ENCODE measurements at places on chromosomes 5 and 9.

DNA sequence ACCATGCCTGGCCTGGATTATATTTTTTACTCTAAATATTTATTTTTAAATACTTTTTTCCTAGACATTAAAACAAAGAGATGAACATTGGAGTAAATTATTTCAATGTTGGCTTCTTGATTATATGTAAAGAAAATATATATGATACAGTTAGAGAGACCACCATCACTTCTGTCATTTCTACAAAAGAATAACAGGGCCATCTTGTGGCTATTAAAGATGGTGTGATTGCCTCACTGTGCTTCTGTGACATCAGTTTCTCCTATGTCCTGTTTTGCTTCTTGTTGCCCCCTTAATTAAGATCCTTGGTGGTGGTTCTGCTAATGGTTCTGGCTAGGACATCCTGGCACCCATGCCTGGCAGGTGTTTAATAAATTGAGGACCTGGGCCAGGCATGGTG, 32.9 kb downstream of the NDFIP1 start:
- DNase-seq = no peak

- DNase-seq = no peak
Observed at GRCh38 chr9:134811673-134812342, 68.8 kb upstream of the FCN2 start.

- DNase-seq = no peak
Observed at GRCh38 chr9:4105183-4105582, 194.7 kb downstream of the GLIS3 start.

GRCh38 chr5:8827696-8828095, 718.2 kb downstream of the SEMA5A start:
- no peak for DNase-seq

GRCh38 chr9:86653466-86653865, 293.8 kb downstream of the GAS1 start:
- DNase-seq = no peak

DNA sequence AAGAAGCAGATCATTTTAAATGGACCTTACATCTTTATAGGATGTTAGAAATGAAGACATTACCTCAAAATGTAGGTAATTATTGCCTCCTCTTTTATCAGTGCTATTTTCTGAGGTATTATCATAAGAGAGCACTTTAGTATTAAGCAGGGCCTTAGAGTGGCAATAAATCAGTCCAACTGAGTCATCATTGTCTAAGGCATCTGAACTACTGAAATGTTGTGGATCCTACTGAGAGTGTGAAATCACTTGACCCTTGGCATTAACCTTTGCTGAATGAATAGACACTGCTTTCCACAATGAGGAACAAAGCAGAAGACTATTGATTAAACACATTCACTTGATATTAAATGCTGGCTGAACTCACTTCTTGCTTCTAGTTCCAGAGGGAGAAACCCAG, 224.6 kb upstream of the ARRDC3 start:
- DNase-seq = no peak

DNA sequence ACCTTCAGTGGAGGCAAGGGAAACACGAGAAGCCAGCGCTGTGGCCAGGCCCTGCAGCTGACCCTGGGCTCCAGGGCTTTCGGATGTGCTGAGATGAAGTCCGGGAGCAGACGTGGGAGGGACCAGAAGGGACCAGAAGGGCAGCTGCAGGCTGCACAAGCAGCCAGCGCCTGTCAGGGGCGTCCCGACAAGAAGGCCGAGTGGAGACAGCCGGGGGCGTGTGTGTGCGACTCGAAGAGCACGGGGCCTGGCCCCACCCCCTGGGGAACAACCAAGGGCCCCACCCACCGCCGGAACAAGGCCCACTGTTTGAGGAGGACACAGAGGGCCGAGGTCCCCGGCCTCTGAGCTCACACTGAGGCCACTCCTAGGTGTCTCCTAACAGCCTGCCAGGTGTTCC, 31.4 kb downstream of the SLC12A7 start:
- no peak for DNase-seq

GRCh38 chr5:125558466-125558865, 812.0 kb upstream of the ZNF608 start:
- DNase-seq = no peak

- no peak for DNase-seq
Observed at GRCh38 chr5:53543401-53543800, 17.0 kb upstream of the NDUFS4 start.

DNA sequence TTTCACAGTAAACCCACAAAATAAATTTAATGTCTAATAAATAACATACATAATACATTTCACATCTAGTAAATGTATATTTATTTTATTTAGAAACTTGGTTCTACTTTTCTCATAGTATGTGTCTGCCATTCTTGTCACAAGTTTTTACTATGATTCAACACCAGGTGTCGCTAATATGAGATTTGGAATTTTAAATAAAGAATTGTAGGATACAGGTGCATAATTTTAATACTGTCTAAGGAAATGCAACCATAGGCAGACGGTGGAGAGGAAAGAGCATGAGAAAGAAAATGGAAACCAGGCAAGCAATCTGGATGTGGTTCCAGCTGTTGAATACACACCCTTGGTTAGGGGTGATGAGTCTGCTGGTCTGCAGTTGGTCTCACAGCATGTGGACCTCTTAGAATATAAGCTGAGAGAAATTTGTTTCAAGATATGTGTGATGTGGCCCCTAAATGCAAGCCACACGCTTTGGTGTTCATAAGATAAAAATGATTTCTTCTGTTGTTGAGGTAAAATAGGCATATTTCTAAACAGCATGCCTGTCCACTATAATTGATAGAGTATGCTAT, 114.7 kb upstream of the TXNDC8 start:
- DNase-seq = no peak

- DNase-seq = no peak
Observed at GRCh38 chr5:177087398-177088005, 787 bp downstream of the FGFR4 start.

DNA sequence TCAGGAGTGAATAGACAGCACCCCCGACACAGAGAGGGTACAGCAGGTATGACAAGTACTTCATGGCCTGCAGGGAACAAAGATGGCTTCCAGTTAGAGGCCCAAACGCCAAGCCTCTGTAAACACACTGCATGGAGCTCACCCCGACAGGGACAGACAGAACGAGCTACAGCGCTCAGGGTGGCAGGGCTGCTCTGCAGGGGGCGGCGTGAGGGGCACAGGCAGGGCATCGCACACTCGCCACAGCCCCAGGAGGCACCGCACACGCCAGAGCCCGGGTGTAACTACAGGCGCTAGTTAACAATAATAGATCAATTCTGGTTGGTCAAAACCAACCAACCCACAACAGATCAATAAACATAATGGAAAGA, 21.1 kb downstream of the CLPTM1L start:
- no peak for DNase-seq

DNA sequence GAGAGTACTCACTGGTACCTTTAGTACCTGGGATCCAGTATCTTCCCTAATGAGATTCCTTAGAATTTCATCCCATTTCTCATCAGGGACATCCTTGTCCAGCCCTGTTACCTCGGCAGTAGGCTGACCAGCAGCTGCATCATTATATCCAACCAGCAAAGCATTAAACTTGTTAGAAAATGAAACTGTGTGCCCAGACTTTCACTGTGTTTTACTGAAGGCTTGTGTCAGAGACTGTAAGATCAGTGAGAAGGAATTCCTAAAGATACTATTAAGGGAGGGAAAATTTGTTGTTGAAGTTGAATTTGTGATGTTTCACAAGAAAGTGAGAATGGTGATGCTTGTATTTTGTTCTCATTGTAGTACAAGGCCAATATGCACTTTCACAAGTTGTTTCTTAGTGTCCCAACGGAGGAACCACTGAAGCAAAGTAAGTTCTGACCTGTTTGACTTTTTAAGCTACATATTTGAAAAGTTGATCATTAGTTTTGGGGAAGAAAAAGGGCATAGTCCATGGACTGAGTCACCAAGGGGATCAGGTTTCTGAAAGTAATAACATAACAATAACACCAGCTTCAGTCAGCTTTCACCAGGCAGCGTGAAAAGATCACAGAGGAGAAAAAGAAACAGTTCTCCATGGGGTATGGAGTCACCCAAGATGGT, 48.8 kb downstream of the GRAMD2B start:
- DNase-seq = no peak

DNA sequence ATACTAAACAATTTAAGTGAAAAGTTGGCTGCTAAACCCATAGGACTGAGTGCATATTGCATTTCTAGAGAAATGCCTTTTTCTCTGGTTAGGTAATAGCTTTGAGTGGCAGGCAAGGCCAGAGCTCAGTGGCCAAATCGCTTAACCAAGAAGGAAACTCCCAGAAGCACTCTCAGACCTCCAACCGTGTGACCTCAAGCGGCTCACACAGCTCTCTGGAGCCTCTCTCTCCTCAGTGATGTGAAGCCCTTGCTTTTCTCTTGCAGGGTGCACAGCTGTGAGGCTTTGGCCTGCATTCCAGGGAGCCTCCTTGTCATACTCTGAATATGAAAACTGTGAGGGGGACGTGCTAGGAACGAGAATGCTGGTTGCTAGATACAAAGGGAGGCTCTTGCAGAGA, 106.7 kb downstream of the INSYN2B start:
- DNase-seq = no peak

DNA sequence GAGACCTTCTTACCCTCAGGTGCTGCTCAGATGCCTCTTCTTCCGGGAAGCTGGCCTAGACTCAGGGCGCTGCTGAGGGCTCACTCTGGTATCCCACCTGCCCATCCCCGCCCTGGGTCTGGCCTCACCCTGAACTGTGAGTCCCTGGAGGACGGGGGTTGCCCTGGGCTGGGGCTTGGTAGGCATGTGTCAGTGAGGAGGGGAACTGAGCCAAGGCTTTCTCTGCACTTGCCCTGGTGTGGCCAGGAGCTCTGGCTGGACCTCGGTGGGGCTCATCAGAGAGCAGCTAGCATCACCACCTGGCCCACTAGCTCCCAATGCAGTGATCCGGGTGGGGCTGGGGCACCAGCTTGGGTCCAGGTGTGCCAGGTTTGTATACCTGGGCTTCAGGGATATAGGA, 15.6 kb downstream of the PLEKHG4B start:
- DNase-seq = no peak

DNA sequence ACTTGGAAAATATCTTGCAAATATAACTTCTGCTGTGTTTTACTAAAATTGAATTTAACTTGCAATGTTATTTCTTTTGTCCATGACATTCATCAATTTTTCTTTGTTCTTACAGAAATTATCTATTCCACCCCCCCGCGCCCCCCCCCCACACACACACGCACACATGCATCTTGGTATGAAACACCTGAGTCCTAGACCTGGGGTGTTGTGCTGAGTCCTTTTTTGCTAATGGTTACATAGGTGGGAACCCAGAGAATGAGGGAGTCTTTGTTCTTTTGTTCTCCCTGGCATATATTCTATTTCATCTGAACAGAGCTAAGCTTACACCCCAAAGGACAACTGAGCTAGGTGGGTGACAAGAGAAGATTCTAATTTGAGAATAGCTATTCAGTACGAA, 308.9 kb downstream of the CWC27 start:
- DNase-seq = no peak

DNA sequence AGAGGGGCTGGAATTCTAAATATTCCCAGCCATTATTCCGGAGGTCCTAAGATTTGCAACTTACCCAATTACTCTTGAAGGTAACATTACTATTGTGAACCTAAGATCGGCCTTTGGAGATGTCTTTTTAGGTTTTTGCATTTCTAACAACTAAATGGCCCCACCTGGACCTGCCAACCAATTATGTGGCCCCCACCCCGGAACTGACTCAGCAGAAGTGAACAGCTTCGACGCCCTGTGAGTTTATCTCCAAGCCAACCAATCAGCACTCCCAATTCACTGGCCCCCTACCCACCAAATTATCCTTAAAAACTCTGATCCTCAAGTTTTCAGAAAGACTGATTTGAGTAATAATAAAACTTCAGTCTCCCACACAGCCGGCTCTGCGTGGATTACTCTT, 62.9 kb downstream of the NEURL1B start:
- no peak for DNase-seq

DNA sequence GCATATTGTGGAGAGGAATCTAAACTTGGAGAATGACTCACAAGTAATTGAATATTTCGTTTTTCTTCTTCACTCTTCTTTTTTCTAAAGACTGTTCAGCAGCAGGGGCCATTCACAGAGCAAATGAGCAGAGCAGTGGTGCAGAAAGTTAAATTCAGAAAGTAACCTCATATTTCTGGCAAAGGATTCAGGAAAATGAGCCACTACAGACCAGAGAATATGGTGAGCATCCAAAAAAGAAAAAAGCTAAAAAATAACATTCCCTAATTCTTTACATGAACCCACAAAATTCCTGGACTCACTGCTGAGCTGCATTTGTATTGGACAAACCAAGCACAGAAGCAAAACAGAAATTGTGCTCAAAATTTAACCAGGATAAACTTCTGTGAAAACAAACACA, 1486.8 kb upstream of the C9orf72 start:
- no peak for DNase-seq

DNA sequence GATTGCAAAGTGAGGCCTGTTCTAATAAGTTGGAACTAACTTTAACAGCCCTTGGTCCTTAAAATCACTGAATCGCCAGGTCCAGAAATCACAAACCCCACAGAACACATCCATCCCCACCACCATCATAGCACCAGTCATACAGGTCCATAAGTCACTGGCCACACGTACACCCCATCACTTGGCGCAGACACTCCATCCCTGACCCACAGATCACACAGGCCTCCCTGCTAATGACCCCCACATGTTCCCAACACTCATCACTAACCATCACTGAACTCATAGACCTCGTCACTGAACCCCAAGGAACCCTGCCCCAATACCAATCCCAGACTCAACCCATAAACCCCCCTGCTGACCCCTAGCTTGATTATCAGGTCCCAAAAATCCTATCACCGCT, 41.2 kb upstream of the ZNF300 start:
- no peak for DNase-seq

- no peak for DNase-seq
Observed at GRCh38 chr5:31811210-31811609, 172.3 kb downstream of the PDZD2 start.

GRCh38 chr5:149223081-149223848, 48.4 kb upstream of the AFAP1L1 start:
- DNase-seq = no peak

GRCh38 chr9:120768247-120768646, 25.0 kb downstream of the FBXW2 start:
- DNase-seq = no peak

GRCh38 chr9:108913391-108913790, 20.5 kb downstream of the ELP1 start:
- DNase-seq = no peak

GRCh38 chr5:143356855-143357583, 46.5 kb downstream of the NR3C1 start:
- no peak for DNase-seq

DNA sequence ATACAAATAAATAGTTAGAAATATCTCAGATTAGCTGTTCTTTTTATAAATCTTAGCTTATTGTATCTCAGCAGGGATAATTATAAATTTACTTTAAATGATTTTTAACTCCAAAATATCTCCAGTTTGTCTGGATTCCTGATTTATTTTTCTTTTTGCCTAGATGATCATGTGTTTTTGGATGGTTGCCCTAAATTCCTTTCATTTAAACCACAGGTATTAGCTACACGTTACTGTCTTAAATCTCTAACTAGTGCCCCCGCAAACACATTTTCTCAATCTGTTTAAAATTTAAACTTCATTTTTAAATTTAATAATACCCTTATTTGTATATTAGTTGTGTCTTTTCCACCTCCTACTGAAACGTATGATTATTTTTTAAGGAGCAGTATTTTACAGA, 5.6 kb downstream of the FER start:
- DNase-seq = no peak

Data from activated CD4-positive, alpha-beta T cell treated with anti-CD3 and anti-CD28 coated beads, Interleukin-2, amount 50 U/mL, for 48 hours (primary cell).